ENCODE measurements at places on chromosomes 1 and 21. TPM values are rescaled to one million over a fixed set of nuclear protein-coding genes. Genes with fewer than 3 reads are reported as not detected.

The CASQ2 gene
- total RNA-seq, result not detected

The USH2A gene
- under 0.01 TPM for total RNA-seq

The SLC6A17 gene
- 2.4 TPM for total RNA-seq

The TDRD10 gene
- not detected for total RNA-seq

The FMO2 gene
- not detected for total RNA-seq

The TSPAN1 gene
- total RNA-seq, result 0.22 TPM

The TMPRSS2 gene
- not detected for total RNA-seq

The NVL gene
- 42.7 TPM for total RNA-seq

The FGR gene
- total RNA-seq, result not detected

The HCRTR1 gene
- total RNA-seq, result not detected

The WNT3A gene
- not detected for total RNA-seq
